ENCODE measurements at places on chromosomes 13 and 19.
A peak's percentile ranks its signal among the peaks of the same experiment; 100 is the strongest.

DNA sequence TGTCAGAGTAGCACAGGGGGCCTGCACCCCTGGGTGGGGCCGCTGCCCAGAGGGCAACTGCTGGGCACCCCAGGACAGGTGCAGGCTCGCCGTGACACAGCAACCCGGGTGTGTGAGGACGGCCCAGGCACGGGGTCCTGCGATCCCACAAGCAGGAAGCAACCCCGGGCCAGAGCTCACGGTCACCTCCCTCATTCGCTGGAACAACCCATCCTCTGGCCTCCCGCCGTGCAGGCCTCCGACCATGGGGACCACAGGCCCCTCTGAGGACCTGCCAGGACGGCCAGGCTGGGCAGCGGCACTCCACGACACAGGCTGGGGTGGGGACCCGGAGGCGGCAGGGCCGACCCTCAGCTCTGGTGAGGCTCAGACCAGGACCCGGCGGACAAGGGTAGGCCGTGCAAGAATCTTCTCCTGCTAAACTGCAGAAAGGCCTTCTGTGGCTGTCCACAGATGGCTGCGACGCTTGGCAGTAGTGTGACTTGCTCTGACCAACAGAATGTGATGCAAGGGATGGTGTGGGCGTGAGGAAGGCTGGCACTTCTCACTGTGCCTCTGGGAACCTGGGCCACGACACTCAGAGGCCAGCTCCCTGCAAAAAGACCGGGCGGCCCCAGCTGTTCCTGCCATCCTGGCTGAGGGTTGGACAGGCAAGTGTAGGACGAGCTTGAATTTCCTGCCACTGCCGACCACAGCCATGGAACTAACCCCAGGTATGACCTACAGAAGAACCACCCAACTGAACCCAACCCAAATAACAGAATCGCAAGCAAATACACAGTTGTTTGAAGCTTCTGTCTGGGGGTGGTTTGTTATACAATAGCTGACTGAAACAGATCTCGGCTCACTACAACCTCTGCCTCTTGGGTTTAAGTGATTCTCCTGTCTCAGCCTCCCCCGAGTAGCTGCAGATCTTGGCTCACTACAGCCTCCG is 26.5 kb downstream of the PIP5K1C start:
- no peak for DNase-seq

GRCh38 chr19:47707135-47707925 is 5.9 kb upstream of the EHD2 start:
- peak; percentile 11 for DNase-seq

- DNase-seq = no peak
These were observed 636.2 kb upstream of the KLF12 start for GRCh38 chr13:74770361-74770760.

GRCh38 chr13:23450340-23451046 is 17.0 kb upstream of the SACS start:
- DNase-seq = peak; percentile 99

DNA sequence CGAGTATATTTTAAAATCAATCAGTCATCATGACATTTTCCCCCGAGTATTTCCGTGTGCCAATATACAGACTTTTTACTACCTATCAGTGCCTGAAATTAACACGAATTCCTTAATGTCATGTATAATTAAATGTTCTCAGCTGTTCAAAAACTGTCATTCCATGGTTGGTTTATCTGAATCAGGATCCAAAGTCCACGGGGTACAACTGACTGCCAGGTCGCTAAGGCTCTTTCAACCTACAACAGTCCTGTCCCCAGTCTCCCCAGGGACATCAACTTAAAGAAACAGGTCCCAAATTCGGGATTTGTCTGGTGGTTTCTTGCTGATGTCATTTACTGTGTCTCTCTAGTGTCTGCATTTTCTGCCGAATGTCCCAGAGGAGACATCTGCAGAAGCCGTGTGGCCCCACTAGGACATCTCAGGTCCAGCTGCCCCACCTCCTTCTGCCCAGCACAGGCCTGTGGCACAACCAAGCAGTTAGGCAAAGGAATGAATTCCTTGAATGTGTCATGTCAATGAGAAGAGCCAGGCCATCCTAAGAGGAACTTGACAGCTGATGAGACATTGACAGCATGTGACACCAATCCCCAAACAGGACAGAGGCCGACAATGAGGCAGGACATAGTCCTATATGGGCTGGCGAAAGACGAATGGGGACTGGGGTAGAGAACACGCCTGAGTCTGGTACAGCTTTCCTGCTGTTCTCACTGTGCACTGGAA is 109.5 kb downstream of the STK24 start:
- DNase-seq = no peak

- DNase-seq = no peak
These were observed 20.1 kb upstream of the ZNRF4 start for GRCh38 chr19:5434970-5435641.

All from NCI-H524 treated with DMSO at 0.1 percent for 48 hours (cell line).